ENCODE measurements at places on chromosomes 12 and 14.

DNA sequence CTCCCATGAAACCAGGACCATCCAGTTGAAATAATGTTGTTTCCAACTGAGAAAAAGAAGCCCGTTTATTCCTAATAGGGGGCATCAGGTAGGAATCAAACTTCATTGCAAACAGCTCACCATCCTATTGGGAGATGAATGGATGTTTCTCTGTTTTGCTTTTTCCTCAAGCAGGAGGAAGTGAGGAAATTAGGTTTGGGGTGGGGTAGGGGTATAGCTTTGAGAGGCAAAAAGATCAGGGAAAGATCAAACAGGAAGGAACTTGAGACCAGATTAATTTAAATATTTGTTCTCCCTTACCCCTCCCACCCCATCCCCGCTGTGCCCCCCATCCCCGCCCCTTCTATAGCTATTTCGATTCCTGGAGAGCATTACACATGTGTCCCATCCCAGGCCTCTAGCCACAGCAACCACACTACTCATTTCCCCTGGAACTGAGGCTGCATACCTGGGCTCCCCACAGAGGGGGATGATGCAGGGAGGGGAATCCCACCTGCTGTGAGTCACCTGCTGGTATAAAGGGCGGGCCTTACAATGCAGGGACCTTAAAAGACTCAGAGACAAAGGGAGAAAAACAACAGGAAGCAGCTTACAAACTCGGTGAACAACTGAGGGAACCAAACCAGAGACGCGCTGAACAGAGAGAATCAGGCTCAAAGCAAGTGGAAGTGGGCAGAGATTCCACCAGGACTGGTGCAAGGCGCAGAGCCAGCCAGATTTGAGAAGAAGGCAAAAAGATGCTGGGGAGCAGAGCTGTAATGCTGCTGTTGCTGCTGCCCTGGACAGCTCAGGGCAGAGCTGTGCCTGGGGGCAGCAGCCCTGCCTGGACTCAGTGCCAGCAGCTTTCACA is at the start of gene IL23A:
TSS of gene IL23A (plus strand) at position 577 of the 850 bp plus-strand sequence. CDS start at position 738, 161 bp downstream.
- DNase-seq, result no peak

DNA sequence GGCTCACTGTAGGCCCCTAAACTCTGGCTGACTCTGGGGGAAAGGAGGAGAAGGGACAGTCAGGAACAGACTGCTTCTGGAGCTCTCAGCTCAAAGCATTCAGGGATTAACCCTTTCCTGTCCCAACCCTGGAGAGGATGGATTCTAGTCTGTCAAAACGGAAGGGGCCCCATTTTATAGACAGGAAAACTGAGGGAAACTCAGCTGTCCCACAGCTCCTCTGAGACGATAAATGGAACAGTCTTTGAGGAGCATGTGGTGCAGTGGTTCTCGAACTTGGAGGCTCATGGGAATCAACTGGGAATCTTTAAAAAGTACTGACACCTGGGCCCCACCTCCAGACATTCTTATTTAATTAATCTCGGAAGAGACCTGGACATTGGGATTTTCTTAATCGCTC is 23.7 kb downstream of the SRRM4 start:
- DNase-seq, result no peak

- no peak for DNase-seq
Observed at GRCh38 chr12:106599302-106599701, 16.5 kb downstream of the RFX4 start.

- DNase-seq, result no peak
Observed at GRCh38 chr12:7512553-7512952, 9.0 kb upstream of the CD163 start.

- no peak for DNase-seq
Observed at GRCh38 chr12:76457010-76457409, 102.6 kb downstream of the OSBPL8 start.

DNA sequence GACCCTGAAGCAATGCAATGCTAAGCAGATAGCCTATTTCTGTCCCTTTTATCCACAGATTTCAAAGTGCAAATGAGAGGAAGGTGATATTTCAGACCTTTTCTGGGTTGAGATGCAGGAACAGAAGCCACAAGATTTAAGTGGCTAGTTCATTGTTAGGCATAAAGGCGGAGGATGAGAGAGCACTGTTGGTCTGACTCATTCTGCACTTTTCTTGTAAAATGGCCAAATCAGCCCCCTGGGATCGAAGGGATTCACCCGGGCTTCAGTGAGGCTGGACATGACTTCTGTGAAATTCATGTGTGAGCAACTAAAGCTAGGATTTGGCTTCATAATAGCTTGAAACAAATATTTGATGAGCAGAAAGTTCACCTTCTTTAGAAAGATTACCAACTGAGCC is 101.9 kb upstream of the OVCH1 start:
- no peak for DNase-seq

GRCh38 chr12:40827683-40828592 is 135.7 kb downstream of the CNTN1 start:
- no peak for DNase-seq

DNA sequence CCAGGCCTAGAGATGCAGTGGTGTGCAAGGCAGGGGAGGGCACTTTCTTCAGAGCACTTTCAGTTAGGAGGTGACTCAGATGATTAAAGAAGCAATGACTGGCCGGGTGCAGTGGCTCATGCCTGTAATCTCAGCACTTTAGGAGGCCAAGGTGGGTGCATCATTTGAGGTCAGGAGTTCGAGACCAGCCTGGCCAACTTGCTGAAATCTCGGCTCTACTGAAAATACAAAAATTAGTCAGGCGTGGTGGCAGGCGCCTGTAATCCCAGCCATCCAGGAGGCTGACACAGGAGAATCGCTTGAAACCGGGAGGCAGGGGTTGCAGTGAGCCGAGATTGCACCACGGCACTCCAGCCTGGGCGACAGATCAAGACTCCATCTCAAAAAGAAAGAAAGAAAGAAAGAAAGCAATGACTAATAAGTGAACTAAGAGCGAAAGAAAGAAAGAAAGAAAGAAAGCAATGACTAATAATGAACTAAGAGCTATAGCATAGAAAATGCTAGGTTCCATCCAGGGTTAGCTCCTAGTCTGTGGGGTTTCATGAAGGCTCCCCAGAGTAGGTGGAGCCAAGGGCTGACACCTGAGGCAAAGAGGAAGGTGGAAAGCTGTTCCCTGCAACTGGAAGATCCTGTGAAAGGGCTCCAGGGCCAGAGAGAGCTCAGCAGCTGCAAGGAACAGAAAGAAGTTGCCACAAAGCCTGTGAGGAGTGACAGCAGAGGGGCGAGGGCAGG is 334.5 kb downstream of the CACNA1C start:
- DNase-seq, result no peak

DNA sequence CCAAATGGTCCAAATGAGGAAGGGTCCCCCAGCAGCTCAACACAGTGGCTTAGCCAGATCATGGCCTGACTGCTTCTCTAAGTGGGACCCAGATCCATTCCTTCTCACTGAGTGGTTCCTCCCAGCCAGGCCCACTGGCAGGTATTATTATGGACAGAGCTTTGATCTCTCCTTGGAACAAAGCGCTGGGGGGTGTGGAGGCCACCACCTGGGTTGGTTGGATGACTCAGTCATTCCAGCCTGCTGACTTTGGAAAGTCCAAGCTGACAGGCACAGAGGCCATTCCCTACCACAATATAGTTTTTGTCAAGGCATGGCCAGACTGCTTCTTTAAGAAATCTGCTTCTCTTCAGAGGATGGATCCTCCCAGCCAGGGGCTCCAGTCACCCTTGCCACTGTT is 341.1 kb downstream of the BTG1 start:
- no peak for DNase-seq

DNA sequence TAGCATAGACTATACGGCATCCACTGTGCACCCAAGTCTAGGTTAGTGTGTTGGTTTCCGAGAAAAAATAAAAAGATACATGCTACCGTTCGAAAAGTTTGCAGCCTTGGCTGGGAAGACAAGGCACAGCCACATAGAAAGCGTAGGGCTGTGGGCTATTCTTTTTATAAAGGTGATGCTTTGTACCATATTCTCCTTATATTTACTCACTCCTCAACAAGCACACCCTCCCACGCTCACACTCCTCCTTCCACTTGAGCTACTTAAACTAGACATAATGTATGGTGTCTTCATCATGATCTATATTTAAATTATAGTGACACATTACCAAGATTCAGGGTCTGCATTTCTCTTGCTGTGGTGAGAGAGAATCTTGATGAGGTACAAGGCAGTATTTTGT is 1416.5 kb downstream of the AACS start:
- no peak for DNase-seq

- DNase-seq, result no peak
Observed at GRCh38 chr12:106071686-106072085, 67.1 kb downstream of the NUAK1 start.

DNA sequence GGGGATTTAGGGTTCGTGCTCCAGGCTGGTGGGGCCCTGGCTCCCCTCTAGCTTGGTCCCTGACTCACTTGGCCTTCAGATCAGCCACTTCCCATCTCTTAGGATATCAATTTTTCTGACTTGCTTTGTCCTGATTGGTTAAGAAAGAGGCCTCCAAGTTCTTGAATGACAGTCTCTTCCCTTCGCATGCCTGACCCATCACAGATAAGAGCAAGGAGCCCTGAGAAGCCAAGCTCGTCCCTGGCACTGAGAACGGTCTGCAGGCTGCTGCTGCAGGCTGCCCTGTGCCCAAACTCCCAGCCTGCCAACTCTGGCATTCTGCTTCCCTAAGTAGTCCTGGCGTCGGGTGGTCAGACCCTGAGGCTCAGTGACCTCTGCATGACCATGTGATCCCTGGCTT is 794 bp upstream of the LRTM2 start:
- no peak for DNase-seq

DNA sequence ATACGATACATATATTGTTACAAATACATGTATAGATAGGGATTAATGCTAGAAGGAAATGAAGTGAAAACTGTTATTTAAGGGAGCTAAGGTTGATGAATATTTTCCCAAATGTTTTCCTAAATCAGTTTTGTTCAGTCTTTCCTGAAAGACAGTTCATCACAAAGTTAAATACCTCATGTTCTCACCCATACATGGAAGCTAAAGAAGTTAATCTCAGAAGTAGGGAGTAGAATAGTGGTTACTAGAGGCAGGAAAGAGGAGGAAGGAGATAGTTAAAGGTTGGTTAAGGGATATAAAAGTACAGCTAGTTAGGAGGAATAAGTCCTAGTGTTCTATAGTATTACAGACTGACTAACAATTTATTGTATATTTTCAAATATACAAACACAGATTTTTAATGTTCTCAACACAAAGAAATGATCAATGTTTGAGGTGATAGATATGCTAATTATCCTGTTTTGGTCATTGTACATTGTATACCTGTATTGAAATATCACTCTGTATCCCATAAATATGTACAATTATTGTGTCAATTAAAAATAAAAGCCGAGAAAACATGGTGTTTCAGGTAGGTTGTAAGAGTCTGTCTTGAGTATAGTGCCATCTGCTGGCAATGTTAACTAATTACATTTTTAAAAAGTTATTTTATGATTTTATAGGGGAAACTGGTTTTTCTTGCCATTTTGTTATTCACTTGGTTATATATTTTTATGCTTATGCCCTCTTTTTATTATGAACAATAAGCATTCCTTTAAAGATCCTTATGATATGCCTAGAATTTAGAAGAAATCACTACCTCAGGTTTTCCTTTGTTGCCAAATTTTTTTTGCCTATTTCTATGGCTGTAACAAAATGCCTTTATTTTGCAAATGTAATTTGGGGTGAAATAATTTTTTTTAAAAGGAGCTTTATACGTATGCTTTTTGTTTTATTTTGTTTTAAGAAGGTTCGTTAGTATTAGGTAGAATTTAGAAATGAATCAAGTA is 26.9 kb downstream of the ZDHHC17 start:
- no peak for DNase-seq

GRCh38 chr12:6996040-6996441 is 22.2 kb downstream of the LPCAT3 start:
- peak; percentile 44 for DNase-seq

DNA sequence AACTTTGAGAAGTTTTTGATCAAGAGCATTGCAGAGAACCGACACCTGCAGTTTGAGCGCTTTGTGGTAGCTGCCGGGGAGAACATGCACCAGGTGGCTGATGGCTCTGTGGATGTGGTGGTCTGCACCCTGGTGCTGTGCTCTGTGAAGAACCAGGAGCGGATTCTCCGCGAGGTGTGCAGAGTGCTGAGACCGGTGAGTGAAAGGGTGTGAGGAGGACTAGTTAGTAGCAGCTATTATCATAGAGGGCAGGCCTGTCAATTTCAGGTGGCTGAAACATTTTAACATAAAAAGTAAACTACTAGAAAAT is 27.0 kb upstream of the HIGD1C start:
- DNase-seq, result no peak

- no peak for DNase-seq
Observed at GRCh38 chr12:26128168-26128567, 3.3 kb upstream of the BHLHE41 start.

DNA sequence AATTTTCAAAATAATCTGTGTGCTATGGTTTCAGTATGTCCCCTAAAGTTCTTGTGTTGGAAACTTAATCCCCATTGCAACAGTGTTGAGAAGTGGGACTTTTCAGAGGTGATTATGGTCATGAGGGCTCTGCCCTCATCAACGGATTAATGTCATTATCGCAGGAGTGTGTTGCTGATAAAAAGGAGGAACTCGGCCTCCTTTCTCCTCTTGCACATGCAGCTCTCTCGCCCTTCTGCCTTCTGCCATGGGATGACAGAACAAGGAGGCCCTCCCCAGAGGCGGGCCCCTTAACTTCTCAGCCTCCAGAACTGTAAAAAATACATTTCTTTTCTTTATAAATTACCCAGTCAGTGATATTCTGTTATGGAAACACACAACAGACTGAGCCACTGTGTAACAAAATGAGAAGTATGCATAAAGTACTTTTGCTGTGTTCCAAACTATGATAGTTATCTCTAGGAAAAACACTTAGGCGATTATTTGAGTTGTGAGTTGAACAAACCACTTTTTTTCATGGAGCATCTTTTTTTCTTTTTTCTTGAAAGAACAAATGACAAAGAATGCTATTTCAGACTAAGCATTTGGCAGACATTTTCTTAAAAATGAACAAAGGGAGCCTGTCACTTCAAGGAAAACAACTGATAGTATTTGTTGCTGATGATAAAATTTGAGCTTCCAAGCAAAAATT is 134.8 kb upstream of the FUT8 start:
- peak; percentile 39 for DNase-seq

DNA sequence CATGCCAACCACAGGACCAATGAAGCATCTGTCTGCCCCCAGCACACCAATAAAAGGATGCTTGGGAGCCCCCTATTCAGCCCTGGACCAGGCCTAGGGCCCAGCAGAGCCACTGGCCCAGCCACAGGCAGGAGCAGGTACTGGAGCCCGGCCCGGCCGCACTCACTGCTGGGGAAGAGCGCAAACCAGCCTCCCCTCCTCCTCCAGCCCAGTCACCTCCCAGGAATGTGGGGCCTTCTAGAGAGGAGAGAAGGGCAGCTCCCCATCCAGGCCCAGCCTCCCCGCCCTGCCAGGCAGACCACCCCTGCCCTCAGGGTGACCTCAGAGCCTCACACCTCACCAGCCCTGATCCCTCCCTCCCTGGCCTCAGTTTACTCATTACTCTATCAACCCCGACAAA is 56.2 kb downstream of the CCNK start:
- DNase-seq, result no peak

Measured in CMK (cell line).